NCI-H2081 treated with DMSO at 0.1 percent for 48 hours (cell line): ENCODE measurements at places on chromosomes 3 and 15.

- no peak for DNase-seq
Measured at GRCh38 chr3:23665741-23666140, 140.0 kb upstream of the UBE2E1 start.

DNA sequence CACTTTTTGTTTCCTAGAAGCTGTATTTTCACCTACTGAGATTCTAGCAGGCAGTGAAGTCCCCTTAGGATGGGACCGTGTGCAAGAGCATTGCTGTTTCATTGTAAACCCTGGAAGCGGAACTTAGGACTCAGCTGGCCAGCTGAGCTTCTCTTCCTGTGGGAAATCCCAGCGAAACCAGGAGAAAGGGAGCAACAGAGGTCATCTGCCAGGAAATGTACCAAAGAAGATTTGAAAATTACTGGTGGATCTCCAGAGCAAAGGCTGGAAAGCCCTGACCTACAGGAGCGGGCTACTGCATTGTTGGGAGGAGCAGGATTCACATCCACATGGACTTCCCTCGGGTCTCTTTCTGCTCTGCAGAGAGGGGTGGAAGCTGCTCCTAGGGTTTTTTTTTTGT lies 7.6 kb upstream of the ADPRH start:
- no peak for DNase-seq

DNA sequence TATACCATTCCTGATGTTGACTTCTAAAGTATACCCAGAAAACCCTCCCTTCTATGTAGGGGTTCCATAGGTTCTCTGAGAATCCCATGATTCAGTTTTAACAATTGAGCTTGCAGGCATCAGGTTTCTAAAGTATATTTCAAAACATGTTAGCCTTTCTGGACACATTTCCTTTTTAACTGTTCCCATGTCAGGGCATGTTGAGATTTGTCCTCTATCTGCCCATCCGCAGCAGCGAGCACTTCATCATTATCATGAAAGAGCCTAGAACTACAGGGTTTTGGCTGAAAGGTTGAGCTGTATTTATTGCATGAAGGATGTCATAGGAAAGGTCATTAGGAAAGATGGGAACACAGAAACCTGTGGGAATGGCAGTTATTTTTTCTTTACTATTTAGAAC lies 201.1 kb upstream of the BHLHE40 start:
- no peak for DNase-seq

GRCh38 chr15:75397494-75397893 lies 29.1 kb upstream of the MAN2C1 start:
- no peak for DNase-seq

DNA sequence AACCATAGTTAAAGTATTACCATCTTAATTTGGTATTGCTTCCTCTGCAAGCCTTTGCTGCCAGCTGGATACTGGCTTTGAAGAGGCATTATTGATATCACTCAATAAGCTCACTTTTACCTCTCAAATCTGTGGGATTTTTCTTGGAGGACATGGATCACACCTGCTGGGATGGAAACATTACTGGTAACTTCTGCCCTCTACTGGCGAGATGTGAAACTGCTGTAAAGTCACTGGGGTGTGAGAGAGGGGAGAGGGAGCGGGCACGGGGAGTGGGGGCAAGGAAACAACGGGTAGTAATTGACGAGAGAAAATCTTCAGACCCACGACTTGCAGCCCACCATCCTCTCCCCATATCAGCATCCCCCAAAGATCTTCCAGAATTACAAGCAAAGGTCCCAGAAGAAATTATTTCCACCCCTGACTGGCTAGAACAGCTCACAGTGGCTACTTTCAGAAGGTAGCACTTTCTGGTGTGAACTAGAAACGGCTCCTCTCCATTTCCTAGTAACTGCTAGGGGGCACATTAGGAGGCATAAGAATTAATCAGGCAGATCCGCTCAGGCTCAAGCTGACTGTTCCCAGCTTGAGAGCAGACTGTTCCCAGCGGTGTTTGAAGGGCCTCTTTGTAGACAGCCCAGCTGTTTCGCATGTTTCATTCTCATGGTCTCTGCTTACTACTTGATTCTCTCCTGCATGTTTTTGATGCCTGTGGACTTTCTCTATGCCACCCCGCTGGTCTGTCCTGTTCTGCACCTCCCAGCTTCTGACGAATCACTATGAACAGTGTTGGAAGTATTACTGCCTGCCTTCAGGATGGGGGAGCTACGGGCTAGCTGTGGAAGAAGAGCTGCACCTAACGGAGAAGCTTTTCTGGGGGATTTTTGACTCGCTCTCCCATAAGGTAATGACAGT lies 230.4 kb upstream of the CHRM5 start:
- DNase-seq: no peak
